Activated naive CD4-positive, alpha-beta T cell treated with anti-CD3 and anti-CD28 coated beads, Interleukin-2, amount 10 ng/mL, durations not matched to agents 5 hours and 36 hours (primary cell): ENCODE measurements at places on chromosomes 12 and 14. TPM values are rescaled to one million over a fixed set of nuclear protein-coding genes. Genes with fewer than 3 reads are reported as not detected.

CCDC91 gene
- 29.7 TPM for total RNA-seq

IL26 gene
- total RNA-seq: not detected

CLEC14A gene
- total RNA-seq: not detected

KLRC4 gene
- total RNA-seq: not detected

OTOGL gene
- total RNA-seq: not detected

SLCO1A2 gene
- total RNA-seq: not detected
